ENCODE measurements at places on chromosomes 4 and X.

DNA sequence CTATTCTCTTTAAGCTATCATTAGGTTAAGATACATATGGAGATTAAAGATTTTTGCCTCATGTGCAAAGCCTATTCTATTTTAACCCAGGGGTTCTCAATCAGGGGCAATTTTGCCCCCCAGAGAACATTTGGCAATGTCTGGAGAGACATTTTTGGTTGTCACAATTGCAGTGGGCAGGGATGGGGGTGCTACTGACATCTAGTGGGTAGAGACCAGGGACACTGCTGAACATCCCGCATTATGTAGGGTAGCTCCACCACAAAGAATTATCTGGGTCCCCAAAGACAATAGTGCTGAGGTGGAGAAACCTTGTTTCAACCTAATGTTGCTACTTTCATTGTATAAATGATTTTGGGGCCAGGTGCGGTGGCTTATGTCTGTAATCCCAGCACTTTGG, 13.2 kb upstream of the CA5B start:
- DNase-seq, result no peak

DNA sequence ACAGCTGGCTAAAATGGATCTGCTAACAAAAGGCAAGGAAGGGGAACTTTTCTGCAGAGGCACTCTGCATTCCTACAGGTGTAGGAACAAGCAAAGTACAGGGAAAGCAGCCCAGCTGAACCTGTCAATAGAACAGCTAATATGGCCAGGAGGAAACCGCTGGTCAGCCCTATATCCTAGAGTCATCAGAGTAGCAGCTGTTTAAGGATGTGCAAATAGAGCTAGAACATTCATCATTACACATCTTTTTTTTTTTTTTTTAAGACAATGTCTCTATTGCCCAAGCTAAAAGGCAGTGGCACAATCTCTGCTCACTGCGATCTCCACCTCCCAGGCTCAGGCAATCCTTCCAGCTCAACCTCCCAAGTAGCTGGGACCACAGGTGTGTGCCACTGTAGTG, 163.0 kb downstream of the BTC start:
- no peak for DNase-seq

GRCh38 chr4:139035650-139036049, 20.1 kb downstream of the NOCT start:
- no peak for DNase-seq

DNA sequence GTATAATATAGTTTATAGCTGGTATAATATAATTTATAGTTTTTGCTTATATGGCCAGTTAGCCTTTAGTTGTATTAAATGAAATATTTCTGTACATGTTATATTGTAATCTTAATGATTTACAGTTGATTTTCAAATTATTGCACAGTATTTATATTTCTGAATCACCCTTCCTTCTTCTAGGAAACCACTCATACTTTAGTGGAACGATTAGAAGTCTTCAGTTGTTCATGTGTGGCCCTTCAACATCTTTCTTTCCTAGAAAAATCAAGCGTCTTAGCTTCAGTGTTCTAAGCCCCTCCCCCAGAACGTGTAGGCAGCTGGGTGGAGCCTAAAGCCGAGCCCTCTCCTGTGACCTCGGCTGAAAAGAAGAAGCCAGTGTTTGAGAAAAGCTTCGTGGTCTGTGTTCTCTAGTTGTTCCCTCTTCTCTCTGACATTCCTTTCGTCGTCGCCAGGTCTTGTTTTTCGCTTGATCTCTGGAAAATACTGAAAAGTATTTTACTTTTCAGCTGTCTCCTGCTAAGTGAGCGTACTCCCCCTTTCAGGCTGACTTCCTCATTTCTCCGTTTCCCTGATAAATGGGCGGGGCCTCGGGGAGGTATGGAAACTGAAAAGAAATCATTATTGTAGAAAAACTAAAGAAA, at the start of gene C4orf33:
C4orf33 (plus strand) TSS at position 342 of the 644 bp plus-strand sequence. CDS start 6,459 bp downstream, outside the sequence.
- DNase-seq, result peak; percentile 60

- no peak for DNase-seq
Observed at GRCh38 chr4:1098311-1098925, 14.9 kb downstream of the RNF212 start.

DNA sequence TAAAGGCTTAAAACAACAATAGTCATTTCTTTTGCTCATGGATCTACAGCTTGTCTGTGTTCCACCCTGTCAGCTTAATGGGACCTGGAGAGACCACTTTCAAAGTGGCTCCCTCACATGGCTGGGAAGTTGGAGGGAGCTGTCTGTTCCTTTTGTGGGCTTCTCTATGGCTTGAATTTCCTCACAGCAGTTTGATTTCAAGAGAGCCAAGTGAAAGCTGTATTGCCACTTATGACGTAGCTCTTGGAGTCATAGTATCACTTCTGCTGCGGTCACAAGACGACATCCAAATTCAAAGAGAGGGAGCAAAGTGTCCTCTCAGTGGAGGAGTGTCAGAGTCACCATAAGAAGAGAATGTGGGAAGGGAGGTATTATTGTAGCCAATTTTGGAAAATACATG, 22.7 kb upstream of the ACSL1 start:
- peak; percentile 10 for DNase-seq

Data from C1 segment of cervical spinal cord (tissue), 14 donors.